ENCODE measurements at places on chromosomes 2 and 18.

DNA sequence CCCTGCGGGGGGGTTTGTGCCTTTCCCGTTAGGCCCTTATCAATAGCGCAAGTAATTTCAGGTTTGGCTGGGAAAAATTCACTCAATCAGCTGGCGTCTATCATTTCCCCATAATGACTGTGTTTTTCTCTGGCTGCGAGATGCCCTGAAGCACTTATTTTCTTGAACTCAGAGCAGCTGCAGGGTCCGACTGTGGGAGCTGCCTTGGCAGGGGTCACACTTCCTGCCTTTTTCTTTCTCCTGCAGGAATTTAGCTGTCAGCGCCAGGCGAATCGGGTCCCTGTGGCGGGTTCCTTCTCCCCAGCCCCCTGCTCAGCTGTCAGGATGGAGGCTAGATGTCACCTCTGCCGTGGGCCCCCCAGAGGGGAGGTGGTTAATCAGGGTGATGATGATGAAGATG is 81.3 kb upstream of the HPCAL1 start:
- no peak for DNase-seq

DNA sequence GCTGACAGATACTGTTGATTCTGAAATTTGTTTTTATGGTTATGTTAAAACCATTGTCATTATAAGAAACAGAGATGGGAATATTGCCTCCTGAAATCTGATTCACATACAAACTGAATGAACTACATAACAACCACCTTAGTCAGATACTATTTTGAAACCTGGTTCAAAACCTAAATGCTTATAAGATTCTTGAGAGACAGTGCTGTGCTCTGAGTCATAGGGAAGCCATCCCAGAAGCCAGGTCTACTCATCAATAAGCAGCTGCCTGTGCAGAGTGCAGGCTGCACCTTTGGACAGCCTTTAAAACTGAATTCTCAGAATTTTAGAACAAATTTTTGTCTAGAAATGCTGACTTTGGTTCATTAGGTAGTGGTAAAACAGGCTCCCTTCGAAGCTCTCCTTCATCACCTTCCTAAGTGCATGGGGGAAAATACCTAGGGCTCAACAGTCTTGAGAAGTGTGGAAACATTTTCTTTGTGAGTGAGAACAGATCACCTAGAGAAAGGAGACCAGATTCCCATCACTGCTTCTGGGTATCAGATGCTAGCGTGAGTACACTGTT is at the start of gene SERPINB7:
Gene SERPINB7 (plus strand): TSS at position 253 of the 565 bp plus-strand sequence. CDS start 6,955 bp downstream, outside the sequence.
- DNase-seq, result no peak

DNA sequence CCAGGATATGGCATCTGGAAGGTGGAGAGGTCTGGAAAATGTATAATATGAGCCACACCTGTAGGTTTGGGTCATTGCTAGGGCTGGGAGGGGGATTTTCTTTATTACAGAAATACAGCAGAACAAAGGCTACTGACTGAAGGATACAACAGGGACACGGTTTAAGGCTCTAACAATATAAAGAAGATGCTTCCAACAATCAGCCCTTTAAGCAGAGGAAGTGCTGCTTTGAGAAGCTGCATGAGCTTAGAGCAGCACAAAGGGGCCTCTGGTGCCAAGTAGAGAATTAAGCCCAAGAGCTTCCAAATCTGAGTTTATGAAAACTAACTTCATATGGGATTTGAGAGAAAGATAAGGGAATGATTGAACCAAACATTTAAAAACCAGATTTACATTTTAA is 174.5 kb upstream of the RMP24 start:
- DNase-seq, result no peak

DNA sequence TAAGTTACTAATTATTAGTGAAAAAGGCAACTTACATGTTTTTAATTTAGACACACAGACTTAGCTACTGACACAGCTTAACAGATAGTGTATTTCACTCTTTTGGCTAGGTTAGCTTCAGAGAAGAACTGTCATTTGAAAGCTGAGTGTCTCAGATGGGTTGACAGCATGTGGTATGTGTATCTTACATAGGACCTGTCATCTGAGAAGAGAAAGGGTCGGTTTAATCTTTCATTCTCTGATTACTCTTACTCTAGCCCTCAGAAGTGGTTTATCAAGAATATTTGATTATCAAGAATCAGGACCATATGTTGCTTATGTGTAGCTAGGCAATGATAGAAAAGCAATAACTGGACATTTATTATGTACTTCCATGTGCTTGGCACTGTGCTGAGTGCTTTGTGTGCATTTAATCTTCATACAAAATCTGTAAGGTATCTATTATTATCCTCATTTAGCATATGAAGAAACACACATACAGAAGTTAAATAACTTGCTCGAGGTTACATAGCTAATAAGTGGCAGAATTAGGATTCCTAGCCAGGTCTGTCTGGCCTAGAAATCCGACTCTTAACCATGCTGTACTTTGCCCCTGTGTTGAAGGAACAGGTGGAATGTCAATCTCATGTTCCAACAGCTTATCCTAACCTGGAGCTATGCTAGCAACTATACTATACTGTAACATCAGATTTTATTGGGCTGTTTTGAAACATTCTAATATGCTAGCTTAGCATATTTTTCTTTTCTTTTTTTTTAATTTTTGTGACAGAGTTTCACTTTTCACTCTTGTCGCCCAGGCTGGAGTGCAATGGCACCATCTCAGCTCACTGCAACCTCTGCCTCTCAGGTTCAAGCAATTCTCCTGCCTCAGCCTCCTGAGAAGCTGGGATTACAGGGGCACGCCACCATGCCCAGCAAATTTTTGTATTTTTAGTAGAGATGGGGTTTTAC is 28.4 kb downstream of the CFLAR start:
- no peak for DNase-seq

DNA sequence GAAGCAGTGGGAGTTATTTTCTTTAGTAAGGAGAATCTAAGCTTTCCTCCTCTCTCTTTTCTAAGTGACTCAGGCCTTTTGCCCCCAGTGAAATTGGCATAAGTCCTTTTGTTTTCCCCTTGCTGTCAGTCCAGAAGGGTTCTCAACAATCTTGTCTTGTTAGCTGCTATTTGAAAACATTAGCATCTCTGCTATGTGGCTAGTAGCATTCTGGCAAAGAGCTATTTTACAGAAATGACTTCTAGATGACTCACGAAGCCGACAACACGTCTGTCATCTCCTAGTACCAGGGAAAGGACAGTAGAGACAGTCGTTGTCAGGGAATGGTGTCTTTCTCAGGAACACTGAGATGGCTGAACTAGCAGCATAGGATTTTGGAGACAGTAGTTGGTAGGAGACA is 14.7 kb downstream of the SMARCAL1 start:
- DNase-seq, result no peak

GRCh38 chr2:29657674-29658073 is 263.7 kb downstream of the ALK start:
- no peak for DNase-seq

GRCh38 chr2:108968619-108969018 is 20.4 kb downstream of the EDAR start:
- DNase-seq, result no peak

GRCh38 chr2:203994735-203995134 is 58.2 kb downstream of the ICOS start:
- DNase-seq, result no peak

DNA sequence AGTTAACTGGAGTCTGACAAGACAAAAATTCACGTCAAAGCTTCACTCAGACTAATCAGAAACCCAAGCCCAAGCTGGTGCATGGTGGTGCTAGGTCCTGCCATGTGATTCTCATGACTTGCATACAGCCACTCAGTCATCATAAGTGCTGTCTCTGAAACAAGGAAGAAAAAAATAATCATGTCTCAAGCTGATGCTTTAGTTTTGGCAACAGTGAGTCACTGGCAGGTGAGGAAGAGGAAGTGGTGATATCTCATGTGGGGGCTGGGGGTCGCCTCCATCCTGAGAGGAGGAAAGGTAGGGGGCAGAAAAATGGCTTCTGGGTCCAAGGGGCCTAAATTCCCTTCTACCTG is 136.3 kb downstream of the TMEM163 start:
- no peak for DNase-seq

- no peak for DNase-seq
These were observed 84.3 kb upstream of the ETAA1 start for GRCh38 chr2:67312871-67313270.

GRCh38 chr2:50556934-50557575 is 474.9 kb downstream of the NRXN1 start:
- no peak for DNase-seq

- DNase-seq, result no peak
These were observed at the start of gene ZNF521 for GRCh38 chr18:25351777-25352628. Gene ZNF521 (minus strand): TSS chr18:25352166. CDS start chr18:25350946, 1,220 bp downstream.

DNA sequence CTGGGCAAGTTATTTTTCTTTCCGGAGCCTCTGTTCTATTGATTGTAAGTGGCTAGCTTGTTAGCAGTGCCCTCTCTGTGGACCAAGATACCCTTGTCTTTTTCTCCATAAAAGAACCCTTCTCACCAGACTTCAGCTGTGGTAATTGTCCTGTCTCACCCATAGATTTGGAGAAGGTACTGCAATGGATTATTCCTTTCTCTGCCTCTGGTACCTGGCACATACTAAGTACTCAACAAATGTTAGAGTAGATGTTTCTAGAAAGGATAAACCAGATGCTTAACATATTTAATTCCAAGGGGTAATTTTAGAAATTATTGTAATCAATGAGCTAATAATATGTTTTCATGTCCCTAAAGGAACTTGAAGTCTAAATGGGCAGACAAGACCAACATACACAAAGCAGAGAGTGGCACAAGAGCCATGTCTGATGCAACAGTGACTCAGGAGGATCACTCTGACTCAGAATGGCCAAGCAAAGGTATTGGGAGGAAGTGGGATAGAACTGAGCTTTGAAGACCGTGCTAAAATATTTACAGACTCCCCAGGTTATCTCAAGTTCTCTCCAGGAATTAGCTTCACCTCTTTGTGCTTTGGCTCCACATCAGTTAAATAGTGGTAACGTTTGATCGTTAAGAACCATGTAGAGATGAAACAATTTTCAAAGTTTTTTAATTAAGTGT is 129.7 kb upstream of the OSR1 start:
- no peak for DNase-seq

- DNase-seq, result no peak
These were observed 114.9 kb upstream of the SULT1C3 start for GRCh38 chr2:108124736-108125495.

All from stimulated activated CD4-positive, alpha-beta T cell treated with anti-CD3 and anti-CD28 coated beads, TNF-alpha, amount 100 ng/mL, for 1 hour (primary cell).